ENCODE measurements at places on chromosomes 12 and 14. TPM values are rescaled to one million over a fixed set of nuclear protein-coding genes. Genes with fewer than 3 reads are reported as not detected.

DNA sequence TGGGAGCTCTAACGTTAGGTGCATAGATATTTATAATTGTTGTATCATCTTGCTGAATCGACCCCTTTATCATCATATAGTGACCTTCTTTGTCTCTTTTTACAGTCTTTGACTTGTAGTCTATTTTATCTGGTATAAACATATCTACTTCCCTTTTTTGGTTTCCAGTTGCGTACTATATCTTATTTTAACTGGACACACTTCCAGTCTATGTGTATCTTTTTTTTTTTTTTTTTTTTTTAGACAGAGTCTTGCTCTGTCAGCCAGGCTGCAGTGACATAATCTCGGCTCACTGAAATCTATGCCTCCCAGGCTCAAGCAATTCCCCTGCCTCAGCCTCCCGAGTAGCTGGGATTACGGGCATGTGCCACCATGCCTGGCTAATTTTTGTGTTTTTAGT lies 41.9 kb upstream of the ZFP36L1 start:
- DNase-seq: no peak

DNA sequence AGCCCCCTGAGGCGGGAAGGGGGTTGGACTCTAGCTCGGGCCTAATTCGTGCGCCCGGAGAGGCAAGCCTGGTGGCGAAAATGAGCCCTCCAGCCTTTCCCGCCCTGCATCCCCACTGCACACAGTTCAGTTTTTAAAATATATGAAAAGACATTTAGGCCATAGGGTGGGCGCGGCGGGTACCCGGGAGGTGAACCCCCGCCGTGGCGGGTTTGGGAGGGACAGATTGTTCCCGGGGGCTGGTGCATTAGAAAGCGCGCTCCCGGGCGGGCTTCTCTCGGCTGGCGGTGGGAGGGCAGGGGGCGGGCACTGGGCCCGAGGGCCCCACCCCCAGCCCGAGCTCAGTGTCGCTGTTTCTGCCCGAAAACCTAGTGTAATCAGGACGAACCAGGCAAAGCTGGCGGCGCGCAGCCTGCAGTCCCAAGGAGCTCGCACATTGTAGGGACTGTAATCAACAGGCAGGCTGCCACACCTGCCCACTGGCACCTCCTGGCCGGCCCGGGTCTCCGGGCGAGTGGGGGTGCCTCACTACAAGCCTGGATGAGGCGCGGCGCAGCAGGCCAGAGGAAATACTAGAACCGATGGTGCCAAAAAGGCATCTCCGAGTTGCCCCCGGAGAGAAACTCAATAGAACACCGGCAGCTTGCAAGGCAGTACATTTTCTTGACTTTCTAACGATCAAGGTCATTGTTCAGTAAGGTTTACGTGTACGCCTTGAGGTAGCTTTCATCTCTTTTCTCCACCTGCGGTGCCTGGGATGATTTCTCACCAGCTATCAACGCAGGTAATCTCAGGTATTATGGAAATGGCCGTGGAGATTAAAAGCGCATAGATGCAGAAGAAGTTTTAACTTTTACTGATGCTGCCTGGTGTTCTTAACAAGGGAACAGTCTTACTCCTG lies 764 bp upstream of the SPTB start:
- DNase-seq: peak; percentile 84

DNA sequence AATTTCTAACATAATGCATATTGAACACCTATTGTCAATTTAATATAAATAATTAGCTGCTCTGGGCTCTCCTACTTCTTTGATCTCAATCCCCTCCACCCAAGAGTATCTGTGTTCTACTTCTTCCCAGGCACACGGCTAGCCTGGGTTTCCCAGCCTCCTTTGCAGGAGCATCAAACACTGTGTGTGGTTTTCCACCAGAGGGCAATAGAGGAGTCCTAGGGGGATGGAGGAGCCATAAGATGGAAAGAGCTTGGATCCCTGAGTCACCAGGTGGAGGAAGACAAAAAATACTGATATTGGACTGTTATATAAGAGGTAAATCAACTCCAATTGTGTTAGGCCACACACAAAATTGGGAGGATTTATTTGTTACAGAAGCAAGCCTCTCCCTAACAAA lies 333.7 kb downstream of the GLT1D1 start:
- no peak for DNase-seq

- DNase-seq: no peak
Observed at GRCh38 chr12:116172224-116172849, 105.2 kb downstream of the MED13L start.

The REC8 gene
- 37.9 TPM for total RNA-seq

The COQ5 gene
- total RNA-seq: 21.2 TPM

DNA sequence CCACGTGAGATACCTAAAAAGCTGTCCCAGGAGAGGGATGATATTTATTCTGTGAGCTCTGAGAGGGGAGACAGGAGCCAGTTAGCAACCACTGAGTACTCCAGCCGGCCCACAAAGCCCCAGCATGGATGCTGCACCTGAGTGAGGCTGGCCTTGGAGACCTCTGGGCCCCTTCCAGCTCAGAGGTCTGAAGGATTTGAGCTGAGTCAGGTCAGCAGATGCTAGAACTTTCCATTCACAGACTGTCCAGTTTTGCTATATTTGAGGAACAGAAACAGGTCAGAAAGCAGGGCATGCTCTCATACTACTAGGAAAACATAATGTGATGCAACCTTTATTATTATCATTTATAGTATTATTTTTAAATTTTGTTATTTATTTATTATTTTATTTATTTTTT lies 15.0 kb upstream of the MAPKAPK5 start:
- DNase-seq: no peak

The PLXNC1 gene
- total RNA-seq: 105 TPM

The GPR132 gene
- total RNA-seq: 1.7 TPM

The TMTC2 gene
- total RNA-seq: 127 TPM

DNA sequence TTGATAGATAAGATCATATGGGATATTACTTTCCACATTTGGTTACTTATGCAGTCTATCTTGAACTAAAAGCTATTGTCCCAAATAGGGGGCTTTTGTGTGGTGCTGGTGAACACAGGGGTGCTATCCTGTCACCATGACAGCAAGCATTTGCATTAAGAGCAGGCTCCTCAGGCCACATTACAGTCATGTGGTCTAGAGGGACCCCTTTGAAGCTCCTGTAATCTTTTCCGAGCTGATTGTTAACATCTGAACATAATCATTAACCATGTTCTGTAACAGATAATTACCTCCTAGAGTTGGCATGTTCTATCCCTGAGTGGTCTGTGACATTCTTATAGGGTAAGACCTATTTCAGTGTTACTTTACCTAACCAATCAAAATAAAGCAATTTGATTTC lies 178.8 kb downstream of the KTN1 start:
- DNase-seq: no peak

The ENDOU gene
- total RNA-seq: not detected

The INF2 gene
- 4.2 TPM for total RNA-seq

The EML1 gene
- 26.8 TPM for total RNA-seq

DNA sequence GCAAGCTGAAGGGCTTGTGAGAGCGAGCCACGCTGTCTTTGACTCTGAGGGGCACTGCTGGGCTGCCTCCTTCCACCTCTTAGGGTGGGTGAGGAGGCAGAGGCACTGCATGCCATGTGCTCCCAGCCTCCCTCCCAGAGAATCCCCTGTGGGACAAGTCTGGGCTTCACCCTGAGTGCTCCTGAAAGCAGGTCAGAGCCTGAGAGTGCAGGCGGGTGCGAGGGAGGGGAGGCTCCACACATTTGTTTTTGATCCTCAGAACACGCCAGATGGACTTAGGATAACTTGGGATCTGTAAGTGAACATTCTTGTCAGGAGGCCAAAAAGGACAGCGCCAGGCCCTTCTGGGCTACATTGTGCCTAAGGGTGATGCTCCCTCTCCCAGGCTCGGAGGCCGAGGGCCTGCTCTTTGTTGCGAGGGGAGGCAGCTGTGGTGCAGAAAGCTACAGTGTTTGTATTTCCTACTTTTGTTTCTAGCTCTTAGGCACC lies 155.4 kb downstream of the TMX1 start:
- peak; percentile 21 for DNase-seq

GRCh38 chr12:11786638-11787365 lies 137.3 kb downstream of the ETV6 start:
- DNase-seq: no peak

DNA sequence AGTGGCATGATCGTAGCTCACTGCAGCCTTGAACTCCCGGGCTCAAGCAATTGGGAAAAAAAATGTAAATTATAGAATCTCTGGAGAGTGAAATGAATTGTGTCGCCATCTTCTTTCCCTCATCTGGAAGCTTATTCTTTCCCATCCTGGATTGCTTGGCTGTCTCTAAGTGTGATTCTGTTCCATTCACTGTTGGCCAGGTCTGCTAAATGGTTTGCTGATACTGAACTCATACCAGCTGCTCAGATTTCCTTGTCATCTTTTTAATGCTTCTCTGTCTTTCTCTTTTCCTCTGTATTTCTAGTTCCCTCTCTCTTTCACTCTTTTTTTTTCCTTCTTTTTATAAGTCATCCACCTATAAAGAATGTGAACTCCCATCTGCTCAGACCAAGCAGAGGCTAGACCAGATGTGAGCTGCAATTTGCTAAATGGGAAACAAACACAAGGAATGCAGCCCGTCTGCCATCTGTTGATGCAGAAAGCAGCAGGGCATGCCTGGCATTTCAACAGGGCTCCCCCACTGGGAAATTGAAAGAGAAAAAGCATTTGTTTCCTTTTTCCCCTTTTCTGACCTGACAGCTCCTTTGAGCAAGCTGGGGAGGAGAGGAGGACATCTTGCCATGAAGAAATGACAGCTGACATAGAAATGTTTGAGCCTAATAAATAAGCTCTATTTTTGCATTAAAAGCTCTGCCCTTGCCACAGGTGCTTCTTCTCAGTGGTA lies 1823.6 kb upstream of the FLRT2 start:
- DNase-seq: no peak

The KLHL33 gene
- 0.18 TPM for total RNA-seq

GRCh38 chr12:5195691-5196090 lies 152.0 kb downstream of the KCNA5 start:
- DNase-seq: no peak

DNA sequence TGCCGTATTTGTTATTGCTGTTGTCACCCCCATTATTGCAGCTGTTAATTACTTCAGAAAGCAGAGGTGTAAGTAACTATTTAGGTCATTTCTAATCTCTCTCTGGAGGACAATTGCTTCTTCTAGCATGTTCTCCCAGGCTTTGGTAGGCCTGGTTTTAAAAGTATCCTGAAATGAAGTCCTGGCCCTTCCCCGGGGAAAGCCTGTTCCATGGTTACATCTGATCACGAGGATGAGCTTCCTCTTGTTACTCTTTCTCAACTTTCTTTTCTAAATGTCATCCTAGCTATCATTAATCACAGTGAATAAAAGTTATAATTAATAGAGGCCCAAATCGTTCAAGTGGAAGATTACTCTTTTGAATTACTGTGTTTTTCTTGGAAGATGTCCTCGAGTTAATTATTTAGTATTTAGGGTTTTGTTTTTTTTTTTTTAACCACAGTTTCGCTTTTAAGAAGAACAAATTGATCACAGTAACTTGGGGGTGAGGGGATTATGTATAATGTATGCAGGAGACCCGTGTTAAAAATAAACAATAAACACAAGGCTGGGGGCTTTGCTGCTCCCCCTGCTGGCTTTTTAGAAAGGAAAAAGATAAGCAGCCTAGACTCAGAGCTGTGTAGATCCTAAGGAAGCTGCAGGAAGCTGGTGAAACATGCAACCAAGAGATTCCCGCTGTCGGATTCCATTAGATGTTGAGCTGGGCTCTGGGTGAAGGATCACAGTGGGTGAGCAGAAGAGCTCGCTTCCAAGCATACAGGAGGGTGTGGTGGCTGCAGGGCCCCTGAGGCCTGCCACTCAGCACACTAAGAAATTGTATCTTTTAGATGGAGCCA lies 420.1 kb downstream of the FUT8 start:
- DNase-seq: no peak

The RNASE2 gene
- total RNA-seq: not detected

DNA sequence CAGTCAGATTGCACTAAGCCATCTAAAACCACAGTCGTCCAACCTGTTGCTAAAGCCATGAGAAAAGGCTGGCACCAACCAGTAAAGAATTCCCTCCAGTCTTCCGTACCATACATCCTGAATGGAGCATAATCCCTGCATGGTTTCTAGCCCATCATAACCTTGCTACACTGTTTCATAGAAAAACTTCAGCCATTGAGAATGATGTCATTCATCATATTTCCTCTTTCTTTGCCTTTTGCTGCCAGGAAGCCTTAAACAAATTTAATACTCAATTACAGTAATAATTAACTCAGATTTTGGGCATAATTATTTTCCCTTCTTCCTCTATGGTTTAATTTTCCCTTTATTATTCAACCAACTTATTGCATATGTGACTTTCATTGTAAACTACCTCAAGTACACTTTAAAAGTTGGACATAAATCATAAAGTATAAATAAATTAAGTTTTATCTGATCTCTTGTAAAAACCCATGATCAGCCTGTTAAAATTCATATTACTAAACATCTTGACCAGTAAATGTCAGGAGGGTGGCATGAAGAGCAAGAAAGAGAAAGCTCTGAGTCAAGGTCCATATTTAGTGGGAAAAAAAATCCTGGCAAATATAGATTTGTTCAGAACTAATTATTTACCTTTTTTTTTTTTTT lies 264.7 kb downstream of the ZFP36L1 start:
- DNase-seq: no peak

GRCh38 chr14:44846232-44846824 lies 115.4 kb downstream of the KLHL28 start:
- DNase-seq: peak; percentile 12

DNA sequence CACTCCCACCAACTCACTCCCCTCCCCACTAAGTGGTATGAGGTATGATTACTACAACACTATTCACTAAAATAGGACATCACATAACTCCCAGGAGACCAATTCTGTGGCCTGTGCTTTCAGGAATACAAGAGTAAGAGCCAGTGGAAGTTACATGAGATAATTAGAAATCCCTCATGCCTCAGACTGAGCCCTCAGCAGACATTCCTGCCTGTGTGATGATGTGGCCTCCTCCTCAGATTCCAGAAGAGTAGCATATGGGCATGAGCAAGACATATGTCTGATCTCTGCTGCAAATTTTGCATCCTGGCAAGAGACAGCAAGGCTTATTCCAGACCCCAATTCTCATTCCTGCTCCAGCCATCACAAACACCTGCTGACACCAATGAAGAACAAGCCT lies 46.0 kb upstream of the BMP4 start:
- peak; percentile 40 for DNase-seq

The CD27 gene
- not detected for total RNA-seq

The NPFF gene
- not detected for total RNA-seq

DNA sequence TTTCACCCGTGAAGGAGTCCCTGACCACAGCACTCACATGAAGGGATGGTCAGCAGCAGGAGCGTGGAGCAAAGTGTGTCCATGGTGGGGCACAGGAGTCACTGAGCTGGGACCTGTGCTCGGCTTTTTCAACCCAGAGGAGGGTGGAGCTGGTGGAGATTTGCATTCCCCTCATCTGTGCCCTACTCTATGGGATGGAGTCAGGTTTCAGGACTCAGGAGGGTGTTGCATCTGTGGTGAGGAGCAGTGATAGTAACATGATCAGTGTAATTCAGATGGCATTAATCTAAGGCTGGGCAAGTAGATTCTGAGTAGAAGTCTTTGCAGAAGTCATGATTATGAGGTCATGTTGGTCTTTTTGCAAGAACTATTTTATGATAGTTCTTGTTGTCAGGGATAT lies 511.9 kb downstream of the TMEM121 start:
- no peak for DNase-seq

All from cerebellum (tissue), 4 donors.